Muscle of leg (tissue), 16 donors: ENCODE measurements at places on chromosomes 1 and 21. TPM values are rescaled to one million over a fixed set of nuclear protein-coding genes. Genes with fewer than 3 reads are reported as not detected.

Gene COA6
- 31.2 TPM for polyA plus RNA-seq

Gene NCF2
- polyA plus RNA-seq = 4.5 TPM

Gene TBX15
- polyA plus RNA-seq = 53.4 TPM

Gene CFAP107
- polyA plus RNA-seq = 2.3 TPM

Gene TSPEAR
- 0.25 TPM for polyA plus RNA-seq
